ENCODE measurements at places on chromosomes 1 and 21.

DNA sequence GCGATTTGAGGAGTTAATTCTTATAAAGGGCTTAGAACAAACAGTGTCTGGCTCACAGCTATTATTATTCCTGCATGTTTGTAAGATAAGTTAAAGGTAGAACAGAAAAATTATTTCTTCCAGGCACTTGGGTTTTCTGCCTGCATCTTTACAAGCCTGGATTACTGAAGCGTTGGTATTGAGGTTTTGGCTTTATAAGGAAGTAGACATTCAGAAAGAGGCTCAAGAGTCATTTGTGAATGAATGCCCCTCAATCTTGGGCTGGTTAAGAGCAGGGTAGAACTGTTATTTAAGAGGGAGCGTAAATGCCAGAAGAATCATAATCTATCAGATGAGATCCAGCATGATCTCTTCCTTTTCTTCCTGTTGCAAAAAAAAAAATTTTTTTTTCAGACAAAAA lies 77.3 kb upstream of the ARID1A start:
- no peak for DNase-seq

GRCh38 chr1:194043984-194044755 lies 857.8 kb upstream of the B3GALT2 start:
- no peak for DNase-seq

- DNase-seq = no peak
Measured at GRCh38 chr1:161001525-161001924, 19.4 kb downstream of the F11R start.

DNA sequence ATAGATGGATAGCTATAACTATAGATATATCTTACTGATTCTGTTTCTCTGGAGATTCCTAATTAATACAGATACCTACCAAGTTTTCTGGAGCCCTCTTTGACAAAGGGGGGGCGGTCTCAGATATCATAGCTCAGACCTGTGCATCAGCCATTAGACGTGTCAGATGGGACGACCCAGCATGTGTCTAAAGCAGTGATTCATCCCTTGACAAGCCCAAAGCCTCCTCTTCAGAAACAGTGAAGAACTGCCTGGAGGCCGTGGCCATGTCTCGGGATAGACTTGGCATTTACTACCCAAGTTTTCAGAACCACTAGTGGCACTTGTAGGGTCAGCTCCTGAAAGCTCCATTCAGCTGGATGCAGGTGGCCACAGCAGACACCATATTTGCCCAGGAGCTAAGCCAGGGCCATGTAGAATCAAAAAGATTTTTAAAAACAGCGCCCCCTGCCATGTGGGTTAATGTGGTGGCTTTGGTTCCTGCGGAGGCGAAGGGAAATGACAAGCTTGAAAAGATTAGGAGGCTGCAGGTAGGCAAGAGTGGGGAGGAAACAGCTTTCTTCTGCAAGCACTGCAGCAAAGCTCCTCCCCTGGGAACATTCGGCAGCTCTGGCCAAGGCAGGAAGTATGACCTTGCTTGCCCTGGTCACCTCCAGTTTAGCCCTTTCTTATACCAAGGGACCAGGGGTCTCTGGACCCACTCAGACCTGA lies 82.2 kb downstream of the FBXO2 start:
- DNase-seq = no peak

DNA sequence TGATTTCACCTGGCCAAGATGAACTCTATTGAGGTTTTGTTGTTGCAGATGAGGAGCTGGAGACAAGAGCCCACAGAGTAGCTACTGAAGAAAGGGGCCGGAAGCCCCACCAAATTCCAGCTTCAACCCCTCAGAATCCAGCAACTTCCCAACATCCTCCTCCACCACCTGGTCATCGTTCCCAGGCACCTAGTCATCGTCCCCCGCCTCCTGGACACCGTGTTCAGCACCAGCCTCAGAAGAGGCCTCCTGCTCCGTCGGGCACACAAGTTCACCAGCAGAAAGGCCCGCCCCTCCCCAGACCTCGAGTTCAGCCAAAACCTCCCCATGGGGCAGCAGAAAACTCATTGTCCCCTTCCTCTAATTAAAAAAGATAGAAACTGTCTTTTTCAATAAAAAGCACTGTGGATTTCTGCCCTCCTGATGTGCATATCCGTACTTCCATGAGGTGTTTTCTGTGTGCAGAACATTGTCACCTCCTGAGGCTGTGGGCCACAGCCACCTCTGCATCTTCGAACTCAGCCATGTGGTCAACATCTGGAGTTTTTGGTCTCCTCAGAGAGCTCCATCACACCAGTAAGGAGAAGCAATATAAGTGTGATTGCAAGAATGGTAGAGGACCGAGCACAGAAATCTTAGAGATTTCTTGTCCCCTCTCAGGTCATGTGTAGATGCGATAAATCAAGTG lies 14.3 kb downstream of the CD2 start:
- DNase-seq = no peak

- DNase-seq = no peak
Measured at GRCh38 chr1:78493451-78493850, 2.7 kb downstream of the PTGFR start.

GRCh38 chr21:37503848-37504467 lies 137.4 kb downstream of the DYRK1A start:
- DNase-seq = no peak

DNA sequence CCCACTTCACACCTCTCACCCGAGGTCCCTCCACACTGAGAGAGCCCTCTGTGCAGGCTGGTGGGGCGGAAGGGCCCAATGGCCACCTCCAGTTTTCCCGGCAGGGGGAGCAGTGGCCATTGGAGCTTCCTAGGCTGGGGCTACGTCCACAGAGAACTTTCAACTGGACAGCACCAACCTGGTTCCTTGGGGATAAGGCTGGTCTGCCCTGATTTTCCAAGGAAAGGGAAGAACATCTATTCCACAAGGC lies 20.3 kb upstream of the LAPTM5 start:
- no peak for DNase-seq

DNA sequence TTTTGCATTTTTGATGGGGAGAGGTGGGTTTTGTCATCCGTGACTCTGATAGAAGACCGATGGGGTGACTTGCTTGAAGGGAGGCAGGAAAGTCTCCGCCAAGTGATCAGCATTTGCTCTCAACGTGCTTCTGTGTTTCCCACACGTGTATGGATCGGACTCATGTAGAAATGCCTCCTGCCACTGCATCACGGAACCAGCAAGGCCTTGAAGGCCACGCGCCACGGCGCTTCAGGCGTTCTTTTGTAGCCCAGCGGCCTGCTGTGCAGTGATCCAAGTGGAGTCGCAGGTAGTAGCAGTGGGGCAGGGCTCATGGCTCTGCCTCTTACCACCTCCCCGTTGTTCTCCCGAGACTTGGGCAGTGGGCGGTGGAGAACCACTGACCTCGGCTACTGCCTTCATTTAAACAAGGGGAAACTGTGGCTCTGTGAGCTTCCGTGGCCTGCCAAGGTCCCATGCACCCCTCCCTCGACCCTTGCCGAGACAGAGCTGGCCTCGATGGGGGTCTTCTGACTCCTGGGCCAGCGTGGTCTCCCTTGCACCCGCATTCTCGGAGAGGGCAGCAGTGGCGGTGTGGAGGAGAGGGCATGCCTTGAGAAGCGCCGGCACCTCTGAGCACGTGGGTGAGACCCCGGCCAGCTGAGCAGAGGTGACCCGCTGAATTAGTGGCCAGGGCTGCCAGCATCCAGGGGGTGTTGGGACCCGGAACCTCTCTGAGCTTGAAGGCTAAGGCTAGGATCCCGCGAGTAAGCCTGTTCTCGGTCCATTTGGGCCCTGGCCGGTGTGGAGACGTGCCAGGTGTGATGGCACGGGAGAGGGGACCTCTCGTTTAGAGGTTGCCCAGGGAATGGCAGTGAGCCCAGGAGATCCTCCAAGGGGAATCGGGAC lies 46.1 kb upstream of the ABCG1 start:
- no peak for DNase-seq

GRCh38 chr1:163147019-163147418 lies 55.7 kb downstream of the RGS5 start:
- DNase-seq = no peak

DNA sequence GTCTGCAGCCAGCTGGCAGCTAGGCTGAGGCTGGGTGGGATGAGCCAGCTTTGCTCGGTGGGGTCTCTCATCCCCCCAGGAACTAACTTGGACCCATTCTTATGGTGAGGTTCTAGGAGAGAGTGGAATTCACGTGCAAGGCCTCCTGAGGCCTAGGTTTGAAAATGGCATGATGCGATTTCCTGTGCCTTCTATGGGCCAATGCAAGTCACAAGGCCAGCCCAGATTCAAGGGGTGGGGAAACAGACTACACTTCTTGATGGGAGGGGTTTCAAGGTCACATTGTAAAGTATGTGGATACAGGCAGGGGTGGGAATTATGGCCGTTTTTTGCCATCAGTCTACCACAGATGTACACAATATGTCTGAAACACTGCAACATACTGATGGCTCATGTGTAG lies 48.3 kb downstream of the HTR6 start:
- DNase-seq = no peak

GRCh38 chr1:241352401-241352800 lies 4.6 kb downstream of the RGS7 start:
- no peak for DNase-seq

DNA sequence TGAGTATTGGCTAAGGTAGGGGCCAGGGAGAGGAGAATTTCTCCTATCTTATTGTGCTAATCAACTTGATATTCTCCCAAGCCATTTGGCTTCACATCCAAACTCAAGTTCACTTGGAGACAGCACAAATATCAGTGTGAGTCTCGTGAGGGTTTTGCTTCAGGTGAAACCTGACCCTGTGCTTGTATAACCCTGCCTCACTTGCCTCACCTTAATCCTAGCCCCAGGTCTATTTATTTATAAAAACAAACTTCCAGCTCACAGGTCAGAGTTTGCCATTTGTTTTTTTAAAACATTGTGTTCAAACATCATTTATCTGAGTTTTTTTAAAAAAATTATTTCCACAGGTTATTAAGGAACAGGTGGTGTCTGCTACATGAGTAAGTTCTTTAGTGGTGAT lies 19.9 kb downstream of the HAO2 start:
- DNase-seq = no peak

DNA sequence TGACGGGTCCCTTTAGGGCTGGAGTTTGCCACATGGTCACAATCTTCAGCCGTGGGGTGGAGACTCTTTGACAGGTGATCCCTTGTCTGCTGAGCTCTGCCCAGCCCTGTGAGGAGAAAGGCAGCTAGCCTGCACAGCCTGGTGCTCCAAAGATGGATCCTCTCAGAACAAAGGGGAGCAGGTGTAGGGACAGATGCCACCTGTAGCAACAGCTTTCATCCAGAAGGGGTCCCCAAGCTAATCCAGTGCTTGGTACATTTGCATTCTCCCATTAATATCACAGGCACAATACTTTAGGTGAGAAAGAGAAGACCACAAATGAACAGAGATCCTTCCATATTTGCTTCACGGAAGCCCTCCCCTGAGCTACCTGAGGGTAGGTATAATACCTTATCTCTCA lies 93.2 kb downstream of the CCDC185 start:
- DNase-seq = no peak

DNA sequence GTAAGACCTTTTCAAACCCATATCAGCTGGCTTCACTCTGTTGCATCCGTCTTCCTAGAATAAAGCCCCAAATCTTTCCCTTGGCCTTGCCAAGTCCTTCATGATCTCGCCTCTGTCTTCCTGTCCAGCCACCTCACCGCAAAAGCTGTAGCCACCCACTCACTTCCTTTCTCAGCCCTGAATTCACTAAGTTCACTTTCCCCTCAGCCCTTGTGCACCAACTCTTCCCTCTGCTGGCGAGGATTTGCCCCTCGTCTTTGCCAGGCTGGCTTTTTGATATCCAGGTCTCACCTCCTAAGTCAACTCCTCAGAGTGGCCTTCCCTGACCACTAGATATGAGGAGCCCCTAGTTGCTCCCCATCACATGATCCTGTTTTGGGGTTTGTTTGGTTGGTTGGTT lies 3.9 kb upstream of the COL16A1 start:
- DNase-seq = peak; percentile 82

DNA sequence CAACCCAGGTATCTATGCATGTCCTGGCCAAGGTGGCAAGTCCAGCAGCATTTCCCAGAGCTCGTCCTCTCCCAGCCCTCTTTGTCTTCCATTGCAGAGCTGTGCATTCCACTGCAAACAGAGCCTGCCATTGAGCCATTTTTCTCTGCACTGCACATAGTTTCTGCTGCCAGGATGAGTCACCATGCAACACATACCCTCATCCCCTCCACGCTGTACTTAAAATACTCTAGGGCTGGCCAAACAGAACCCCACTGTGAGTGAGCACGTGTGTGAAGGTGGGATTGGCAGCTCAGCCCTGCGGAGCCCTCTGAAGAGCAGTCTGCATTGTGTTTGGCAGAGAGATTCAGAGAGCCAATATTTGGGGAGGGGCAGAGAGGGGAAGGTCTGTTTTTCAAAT lies 3.9 kb upstream of the ATP1B1 start:
- no peak for DNase-seq

DNA sequence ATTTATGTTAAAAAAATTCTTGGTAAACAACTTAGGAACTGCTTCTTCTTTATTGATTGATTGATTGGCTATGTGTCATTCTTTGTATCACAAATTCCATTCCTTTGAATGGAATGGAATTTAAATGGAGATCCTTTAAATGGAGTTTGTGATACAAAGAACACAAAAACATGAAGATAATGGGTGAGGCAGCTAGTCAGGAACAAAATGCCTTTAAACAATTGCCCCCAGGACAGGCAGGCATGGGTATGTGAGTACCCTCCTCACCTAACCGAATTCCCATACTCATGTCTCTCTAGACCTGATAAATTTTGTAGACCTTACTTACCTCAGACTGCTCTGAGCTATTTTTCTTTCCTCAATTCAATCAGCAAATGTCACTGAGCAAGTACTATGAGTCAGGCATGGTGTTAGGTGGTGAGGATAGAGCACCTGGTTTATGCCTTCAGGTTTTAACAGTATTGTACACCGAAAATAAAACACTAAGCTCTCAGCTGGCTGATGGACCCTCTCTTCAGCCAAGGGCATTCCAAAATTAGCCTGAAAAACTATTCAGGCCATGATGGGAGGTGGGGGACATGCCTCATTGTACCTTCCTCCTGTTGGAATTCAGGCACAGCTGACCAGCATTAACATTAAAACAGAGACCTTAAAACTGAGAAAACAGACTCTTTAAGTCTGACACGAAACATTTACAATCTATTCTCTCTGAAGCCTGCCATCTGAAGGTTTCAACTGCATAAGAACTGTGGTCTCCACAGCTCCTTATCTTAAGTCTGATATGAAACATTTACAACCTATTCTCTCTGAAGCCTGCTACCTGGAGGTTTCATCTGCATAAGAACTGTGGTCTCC lies 58.9 kb downstream of the OLFML3 start:
- no peak for DNase-seq

- no peak for DNase-seq
Measured at GRCh38 chr1:69121723-69122122, 446.0 kb upstream of the LRRC7 start.

GRCh38 chr1:225044258-225044657 lies 114.8 kb downstream of the DNAH14 start:
- DNase-seq = no peak

GRCh38 chr1:184163674-184164465 lies 112.3 kb downstream of the TSEN15 start:
- DNase-seq = no peak

Data from natural killer cell treated with Interleukin-12 subunit alpha and Interleukin-12 subunit beta and Interleukin-15 and Interleukin-18, amount 100 ng/mL, for 72 hours (primary cell).